ENCODE measurements at places on chromosomes 4 and X. TPM values are rescaled to one million over a fixed set of nuclear protein-coding genes. Genes with fewer than 3 reads are reported as not detected.
A peak's percentile ranks its signal among the peaks of the same experiment; 100 is the strongest.

DNA sequence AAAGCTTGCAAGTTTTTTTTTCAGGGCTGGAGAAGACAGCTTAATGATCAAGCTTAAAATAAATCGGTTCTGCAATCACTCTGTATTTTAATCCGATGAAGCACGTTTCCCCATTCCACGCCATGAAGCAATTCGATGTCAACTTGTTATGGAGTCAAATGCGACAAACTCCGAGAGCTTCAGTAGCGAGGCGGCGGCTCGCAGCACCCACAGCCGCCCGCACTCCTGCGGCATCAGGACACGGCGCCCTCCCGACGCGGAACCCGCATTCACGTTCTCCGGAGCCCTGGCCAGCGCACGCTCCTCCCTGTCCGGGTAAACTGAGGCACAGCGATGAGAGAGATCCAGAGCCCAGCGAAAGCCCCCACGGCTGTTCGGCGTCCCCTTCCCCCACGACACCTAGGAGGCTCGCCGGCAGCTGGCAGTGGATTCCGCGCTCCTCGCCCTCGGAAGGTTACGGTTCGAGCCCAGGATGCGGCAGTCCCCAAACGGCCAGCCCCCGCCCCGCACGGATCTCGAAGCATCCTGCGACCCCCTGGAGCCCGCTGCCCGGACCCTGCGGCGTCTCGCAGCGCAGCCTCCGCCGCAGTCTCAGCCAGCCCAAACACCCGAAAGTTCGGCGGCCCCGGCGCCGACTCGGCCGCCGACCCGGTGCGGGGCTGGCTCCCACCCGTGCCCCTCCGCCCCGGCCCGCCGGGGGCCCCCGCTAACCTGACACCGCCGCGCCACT is 507 bp downstream of the MFAP3L start:
- H3K4me1 ChIP-seq: peaks cover 6% of the 10 kb centered on the region
- H3K36me3 ChIP-seq: no peaks in the 10 kb centered on the region
- H3K27ac ChIP-seq: peak overlapping the region; percentile 85
- H3K27me3 ChIP-seq: no peaks in the 10 kb centered on the region
- peak overlapping the region; percentile 53 for H3K4me3 ChIP-seq

DNA sequence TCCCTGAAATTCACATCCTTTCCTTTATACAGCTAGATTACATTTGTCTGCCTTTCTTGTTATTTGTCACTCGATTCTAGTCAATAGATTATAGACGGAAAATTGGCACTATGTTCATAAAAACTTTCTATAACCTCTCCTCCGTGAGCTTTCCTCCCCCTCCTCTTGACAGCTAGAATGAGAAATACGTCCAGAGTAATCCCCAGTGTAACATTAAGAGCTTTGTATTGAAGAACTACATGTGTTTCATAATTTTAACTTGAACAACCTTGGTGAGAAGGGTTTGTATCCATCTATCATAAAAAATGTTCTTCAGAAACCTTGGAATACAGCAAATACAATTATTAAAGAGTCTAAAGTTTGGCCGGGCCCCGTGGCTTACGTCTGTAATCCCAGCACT is 1707.4 kb downstream of the PCDH7 start:
- DNase-seq: no peak
- no peaks in the 10 kb centered on the region for H3K36me3 ChIP-seq
- no peaks in the 10 kb centered on the region for H3K4me1 ChIP-seq
- no peak overlapping the region for H3K4me3 ChIP-seq
- no peaks in the 10 kb centered on the region for H3K27me3 ChIP-seq

- no peaks in the 10 kb centered on the region for H3K36me3 ChIP-seq
- H3K27me3 ChIP-seq: no peaks in the 10 kb centered on the region
- no peak overlapping the region for H3K27ac ChIP-seq
- no peak overlapping the region for H3K4me3 ChIP-seq
- peak; percentile 3 for DNase-seq
- H3K4me1 ChIP-seq: no peaks in the 10 kb centered on the region
These were observed 799.6 kb upstream of the DIAPH2 start for GRCh38 chrX:95885074-95885473.

GRCh38 chr4:83112678-83113428 is 1.7 kb downstream of the PLAC8 start:
- no peaks in the 10 kb centered on the region for H3K36me3 ChIP-seq
- no peak overlapping the region for H3K4me3 ChIP-seq
- H3K27ac ChIP-seq: no peak overlapping the region

- no peaks in the 10 kb centered on the region for H3K27me3 ChIP-seq
- H3K4me3 ChIP-seq: no peak overlapping the region
- DNase-seq: no peak
These were observed 20.8 kb downstream of the ENPP6 start for GRCh38 chr4:184196730-184197385.

Gene TMEM271
- total RNA-seq: not detected

Gene KLHL8
- 9.9 TPM for total RNA-seq

Gene MAGEB17
- total RNA-seq: 7.3 TPM

Gene DHX15
- 104 TPM for total RNA-seq

Gene STPG2
- 1.6 TPM for total RNA-seq

Gene VCX3B
- not detected for total RNA-seq

Gene MAOB
- total RNA-seq: 5.7 TPM
